Activated CD8-positive, alpha-beta memory T cell treated with anti-CD3 and anti-CD28 coated beads for 48 hours (primary cell): ENCODE measurements at places on chromosomes 7 and 10.

GRCh38 chr10:124725171-124725631, 19.0 kb downstream of the FAM53B start:
- no peak for DNase-seq

- DNase-seq, result no peak
Measured at GRCh38 chr10:67308912-67309311, 383.1 kb downstream of the LRRTM3 start.

DNA sequence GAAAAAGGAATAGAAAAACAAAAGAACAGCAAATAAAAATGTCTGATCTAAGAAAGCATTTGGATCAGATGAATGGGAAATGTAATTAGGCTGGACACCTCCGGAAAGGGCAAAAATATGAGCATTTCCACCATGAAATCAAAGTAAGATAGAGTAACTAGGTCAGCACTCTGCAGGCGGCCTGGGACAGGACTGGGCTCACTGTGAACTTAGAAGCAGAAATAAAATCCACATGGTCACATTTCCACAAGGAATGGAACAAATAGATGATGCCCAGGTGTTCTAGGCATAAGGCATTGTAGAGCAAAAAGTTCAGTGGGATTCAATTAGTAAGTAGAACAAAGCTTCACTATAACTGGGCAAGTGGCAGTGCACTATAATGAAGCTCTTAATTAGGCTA, 209.9 kb upstream of the ETV1 start:
- DNase-seq, result no peak

GRCh38 chr10:132266594-132267161, 41.1 kb downstream of the STK32C start:
- DNase-seq, result no peak

GRCh38 chr7:81674431-81674830, 95.4 kb downstream of the HGF start:
- no peak for DNase-seq

DNA sequence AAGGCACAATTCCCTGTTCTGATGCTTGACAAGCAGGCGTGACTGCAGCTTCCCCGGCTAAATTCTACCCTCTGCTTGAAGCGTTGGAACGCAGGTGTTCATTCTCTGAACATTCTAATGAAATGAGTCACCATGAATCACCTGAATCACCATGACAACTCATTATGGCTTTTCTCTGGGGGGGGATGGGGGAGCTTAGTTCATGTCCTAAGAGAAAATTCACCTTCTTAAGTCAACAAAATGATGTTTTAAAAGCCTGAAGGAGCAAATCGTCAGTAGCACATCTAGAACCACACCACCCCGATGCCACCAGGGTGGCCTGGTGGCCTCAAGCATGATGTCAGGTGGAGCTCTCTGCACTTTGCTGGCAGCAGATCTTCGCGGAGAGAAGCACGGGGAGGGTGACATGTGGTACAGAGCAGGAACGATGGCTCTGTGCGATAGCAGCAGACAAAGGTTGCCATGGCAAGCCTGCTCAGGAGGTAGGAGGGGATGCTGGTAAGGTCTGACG, 33.7 kb downstream of the DDC start:
- no peak for DNase-seq

GRCh38 chr10:3071405-3072198, 4.3 kb downstream of the PFKP start:
- no peak for DNase-seq

GRCh38 chr7:98315318-98315993, 34.0 kb downstream of the BRI3 start:
- no peak for DNase-seq

DNA sequence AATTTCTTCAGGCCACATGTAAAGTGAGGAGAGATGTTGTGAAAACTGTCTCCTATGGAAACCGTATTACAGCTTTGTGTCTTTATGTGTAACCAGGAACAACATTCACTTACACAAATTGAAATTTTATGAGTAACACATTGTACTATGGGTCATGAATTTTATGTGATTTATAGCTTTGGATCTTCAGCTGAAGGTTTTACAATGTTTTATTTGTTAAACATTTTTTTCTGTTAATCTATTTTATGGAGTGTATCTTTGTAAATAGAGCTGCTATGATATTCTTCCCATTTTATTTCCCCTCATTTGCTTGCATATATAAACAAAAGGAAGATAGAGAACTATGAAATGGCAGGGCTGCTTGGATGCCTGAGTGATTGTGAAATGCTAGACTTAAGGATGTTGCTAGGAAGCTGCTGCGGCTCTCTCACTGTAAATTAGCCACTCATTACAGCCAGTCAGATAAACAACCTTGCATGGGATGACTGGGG, 104.5 kb upstream of the PCLO start:
- no peak for DNase-seq

- DNase-seq, result no peak
Measured at GRCh38 chr10:19014498-19014897, 34.1 kb upstream of the MALRD1 start.

DNA sequence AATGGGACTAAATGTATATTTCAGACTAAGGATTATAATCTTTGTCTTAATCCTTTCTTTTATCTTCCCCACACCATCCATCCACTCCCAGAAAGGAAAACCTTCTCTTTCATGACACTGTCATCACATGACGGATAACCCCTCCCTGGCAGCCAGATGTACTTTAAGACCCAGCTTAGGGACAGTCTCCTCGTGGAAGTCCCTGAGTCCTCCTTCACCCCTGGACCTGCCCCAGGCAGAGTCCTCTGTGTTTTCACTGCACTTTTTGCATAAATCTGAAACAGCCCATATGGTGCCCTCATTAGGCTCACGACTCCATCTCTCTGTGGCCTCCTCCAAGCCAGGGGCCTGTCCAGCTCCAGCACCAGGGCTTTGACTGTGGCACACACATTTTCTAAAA, 16.0 kb downstream of the NRAP start:
- DNase-seq, result no peak

GRCh38 chr10:118767297-118768040, 12.7 kb upstream of the CACUL1 start:
- DNase-seq, result no peak

- DNase-seq, result no peak
Measured at GRCh38 chr10:106826716-106827115, 337.8 kb downstream of the SORCS1 start.

GRCh38 chr7:136030867-136031318, 53.7 kb upstream of the MTPN start:
- DNase-seq, result no peak

GRCh38 chr7:12607134-12607533, 36.6 kb downstream of the SCIN start:
- no peak for DNase-seq

GRCh38 chr7:116805100-116805544, 57.3 kb upstream of the CAPZA2 start:
- DNase-seq, result no peak

DNA sequence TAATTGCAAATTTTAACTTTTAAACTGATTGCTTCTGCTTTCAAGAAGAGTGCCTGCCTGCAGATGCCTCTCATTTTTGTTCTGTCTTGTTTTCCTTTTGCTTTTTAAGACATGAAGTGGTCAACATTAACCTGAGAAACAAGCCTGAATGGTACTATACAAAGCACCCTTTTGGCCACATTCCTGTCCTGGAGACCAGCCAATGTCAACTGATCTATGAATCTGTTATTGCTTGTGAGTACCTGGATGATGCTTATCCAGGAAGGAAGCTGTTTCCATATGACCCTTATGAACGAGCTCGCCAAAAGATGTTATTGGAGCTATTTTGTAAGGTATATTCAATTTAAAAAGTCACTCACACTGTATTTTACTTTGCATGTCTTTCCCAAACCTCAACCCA, 8.8 kb downstream of the GSTO2 start:
- no peak for DNase-seq

DNA sequence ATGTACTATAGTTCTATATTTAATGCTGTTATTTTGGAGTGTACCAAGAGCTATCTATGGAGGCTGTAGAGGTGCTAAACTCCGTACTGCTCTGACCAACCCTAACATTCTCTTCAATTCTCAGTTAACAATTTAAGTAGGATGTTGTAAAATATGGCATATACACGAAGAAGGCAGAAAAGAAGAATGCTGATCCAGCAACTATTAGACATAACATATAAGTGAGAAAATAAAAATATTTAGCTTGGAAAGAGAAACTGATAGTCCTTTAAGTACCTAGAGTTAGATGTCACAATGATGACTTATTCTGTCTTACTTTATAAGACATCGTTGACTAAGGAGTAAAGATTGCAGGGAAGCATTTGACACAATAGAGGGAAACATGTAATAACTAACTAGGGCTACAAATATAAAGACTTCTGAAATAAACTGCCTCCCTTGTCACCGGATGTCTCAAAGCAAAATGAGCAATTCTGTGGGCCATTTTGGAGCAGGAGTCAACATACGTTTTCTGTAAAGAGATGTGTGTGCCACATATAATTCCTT, 159.5 kb downstream of the CPEB3 start:
- DNase-seq, result no peak

DNA sequence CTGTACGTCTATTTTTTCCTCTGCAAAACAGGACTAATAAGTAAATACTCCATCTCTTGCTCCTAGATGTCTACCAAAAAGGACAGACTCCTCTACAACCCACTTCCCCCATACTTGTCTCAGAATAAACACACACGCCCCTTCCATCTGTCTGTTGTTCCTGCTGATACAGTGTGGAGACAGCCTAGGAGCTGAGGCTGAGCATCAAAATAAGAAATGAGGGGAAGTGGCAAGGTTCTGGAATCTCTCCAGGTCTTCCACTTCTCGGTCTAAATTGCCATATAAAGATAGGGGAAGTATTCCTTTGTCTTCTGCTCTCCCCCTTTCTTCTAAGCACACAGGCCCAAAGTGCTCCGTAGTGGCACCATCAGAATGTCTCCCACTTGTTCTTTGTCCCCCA, 30.8 kb upstream of the VSIR start:
- DNase-seq, result no peak

GRCh38 chr7:98354511-98355249, 46.2 kb downstream of the BAIAP2L1 start:
- DNase-seq, result no peak
